ENCODE measurements at places on chromosomes 2 and 18.

DNA sequence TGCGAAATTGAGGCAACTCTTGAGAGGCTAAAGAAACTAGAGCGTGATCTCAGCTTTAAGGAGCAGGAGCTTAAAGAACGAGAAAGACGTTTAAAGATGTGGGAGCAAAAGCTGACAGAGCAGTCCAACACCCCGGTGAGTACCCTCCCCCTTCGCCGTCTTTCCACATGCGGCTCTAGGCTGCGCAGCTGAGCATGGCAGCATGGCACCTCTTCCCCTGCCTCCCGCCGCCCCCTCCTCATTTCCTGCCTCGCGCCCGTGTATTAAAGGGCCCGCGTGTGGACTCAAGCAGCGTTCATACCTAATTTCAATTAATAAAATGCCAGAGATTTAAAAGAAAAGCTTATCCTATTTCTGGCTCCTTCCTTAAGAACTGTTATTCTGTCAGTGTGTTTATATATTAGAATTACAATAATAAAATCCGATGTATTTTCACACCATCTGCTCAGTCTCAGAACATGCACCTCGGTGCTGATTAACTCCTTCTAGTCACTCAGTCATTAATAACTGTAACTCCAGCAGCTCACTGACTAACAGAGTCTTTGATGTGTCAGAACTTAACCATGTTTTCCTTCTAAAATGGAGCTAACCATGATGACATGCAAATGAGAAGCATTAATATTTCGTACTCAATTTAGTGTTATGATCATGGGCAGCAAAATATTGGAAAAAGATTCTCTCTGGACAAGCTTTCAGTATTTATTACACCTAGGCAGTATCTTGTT is 137.4 kb upstream of the CDCA7 start:
- DNase-seq, result no peak

DNA sequence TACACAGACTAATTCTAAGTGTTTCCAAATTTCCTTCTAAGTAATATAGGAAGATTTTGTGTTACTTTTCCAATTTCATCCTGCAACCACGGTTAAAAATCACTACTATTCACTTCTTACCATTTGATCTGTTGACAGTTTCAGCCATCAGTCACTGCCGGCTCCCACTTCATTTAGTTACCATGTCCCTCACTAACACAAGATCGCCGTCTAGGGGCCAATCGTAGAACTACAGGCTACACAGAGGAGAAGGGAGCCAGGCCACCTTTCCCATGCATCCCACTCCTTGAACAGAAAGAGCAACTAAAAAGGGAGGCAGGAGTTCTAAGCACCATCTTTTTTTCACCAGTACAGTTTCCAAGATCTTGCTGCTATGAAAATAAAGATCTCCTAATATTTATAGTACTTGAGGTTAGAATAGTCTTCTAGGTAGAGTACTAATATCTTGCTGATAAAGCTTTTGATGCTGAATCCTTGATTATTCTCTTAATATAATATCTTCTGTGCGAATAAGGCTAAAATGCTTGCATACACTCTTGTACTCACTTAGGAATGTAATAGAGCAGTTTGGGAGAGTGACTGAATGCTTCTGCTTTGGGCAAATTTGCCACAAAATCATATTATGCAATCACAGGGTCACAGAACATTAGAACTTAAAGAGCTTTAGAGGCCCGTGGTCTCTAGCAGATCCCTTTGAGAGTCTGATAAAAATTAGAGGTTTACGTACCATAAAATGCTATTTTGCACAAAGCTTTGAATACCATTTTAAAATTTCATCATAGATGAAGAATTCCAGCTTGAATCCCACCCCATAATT is 39.5 kb upstream of the CYP1B1 start:
- DNase-seq, result peak; percentile 56

DNA sequence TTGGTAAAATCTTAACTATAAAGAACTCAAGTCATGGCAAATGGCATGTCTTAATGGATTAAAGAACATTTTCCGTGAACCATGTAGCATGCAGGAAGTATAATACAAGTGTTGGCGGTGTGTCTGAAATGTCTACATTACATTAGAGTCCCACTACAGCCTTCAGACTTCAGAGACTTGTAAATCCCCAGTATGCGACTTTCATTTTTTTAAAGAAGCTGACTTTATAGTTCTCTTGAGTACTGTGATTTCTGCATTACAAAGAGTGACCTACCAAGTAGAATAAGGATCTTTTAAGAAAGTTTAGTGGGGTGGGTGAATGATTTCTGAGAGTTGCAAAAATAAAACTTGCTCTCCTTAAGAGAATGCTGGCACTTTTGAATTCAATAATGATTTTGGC is 140.7 kb upstream of the FN1 start:
- no peak for DNase-seq

GRCh38 chr18:63523660-63524059 is 18.5 kb upstream of the SERPINB12 start:
- DNase-seq, result no peak

DNA sequence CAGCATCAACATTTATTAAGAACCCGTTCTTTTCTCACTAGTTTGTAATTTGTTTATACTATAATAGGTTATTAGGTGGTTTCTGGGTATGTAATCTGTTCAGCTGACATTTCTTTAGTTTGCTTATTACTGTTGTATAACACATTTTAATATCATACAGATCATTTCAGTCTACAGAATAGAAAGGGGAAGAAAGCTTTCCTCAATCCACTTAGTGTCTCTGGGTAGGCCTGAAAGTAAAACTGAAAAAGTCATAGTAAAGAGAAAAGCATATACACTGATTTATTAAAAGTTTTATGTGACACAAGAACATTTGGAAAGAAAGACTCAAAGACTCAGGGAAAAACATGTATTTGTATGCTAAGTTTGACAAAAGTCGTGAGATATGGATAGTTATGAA is 16.8 kb upstream of the KCNJ3 start:
- no peak for DNase-seq

DNA sequence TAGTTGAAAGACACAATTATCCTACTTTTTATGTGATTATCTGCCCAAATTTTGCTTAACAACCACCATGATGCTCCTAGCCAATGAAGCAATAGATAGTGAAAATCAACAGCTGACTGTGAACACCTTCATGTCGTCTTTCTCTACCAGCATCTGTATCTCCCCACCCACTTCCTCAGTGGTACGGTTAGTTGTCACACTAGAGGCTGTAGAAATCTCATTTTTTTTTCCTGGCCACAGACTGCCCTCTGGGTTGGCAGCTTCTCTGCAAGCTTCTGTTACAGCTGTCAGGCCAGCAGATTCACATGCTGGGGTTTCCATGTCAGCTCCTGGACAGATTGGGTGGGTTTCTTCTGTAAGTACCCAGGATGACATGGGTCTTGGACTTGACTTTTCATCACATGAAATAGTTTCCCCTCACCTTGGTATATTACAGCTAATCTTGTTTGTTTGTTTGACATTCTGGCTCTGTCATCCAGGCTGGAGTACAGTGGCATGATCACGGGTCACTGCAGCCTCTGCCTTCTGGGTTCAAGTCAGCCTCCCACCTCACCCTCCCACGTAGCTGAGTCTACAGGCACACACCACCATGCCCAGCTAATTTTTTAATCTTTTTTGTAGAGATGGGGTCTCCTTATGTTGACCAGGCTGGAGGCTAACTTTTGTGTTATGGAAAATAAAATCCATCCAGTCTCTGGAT is 24.3 kb downstream of the STAT4 start:
- no peak for DNase-seq

- no peak for DNase-seq
Observed at GRCh38 chr2:218895759-218896500, 15.3 kb downstream of the WNT10A start.

GRCh38 chr2:136527560-136527959 is 237.8 kb upstream of the THSD7B start:
- no peak for DNase-seq

Data from stimulated activated CD8-positive, alpha-beta memory T cell treated with anti-CD3 and anti-CD28 coated beads, Interleukin-15, amount 100 ng/mL, for 48 hours (primary cell).